Activated gamma-delta T cell (primary cell): ENCODE measurements at places on chromosomes 3 and 15.

GRCh38 chr3:191502583-191502982, 41.6 kb downstream of the PYDC2 start:
- no peak for DNase-seq

DNA sequence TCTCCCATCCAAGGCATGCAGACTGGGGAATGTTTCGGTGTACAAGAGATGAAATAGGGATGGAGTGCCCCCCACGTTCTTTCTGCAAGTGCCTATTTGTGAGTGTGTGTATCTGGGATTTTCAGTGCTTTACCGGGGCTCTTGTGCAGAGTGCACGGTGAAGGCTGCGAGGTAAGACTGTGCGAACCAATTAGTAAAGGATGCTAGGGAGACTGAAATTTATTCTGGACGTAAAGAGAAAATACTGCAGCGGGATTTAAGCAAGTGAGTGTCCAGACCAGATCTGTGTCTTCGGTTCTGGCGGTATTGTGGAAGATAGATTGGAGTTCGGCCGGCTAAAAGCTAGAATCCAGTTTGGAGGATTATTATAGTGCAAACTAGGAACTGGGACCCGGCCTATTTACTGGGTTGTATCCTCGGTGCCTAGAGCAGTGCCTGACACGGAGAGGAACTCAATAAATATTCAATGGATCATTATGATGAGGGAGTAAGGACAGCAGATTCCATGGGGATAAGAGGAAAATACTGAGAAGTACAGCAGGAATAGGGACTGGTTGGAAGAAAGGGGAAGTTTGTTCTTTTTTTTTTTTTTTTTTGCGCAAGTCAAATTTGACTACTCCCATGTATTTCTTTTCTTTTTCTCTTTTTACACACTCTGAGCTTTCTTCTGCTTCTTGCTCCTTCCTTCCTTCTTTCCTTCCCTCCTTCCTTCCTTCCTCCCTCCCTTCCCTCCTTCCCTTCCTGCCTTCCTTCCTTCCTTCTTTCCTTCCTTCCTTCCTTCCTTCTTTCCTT, 580 bp upstream of the MAGEF1 start:
- DNase-seq = no peak

GRCh38 chr3:178560759-178561158, 24.5 kb downstream of the KCNMB2 start:
- no peak for DNase-seq

GRCh38 chr3:153138276-153139210, 23.5 kb upstream of the RAP2B start:
- DNase-seq = no peak
